ENCODE measurements at places on chromosomes 12 and 14. TPM values are rescaled to one million over a fixed set of nuclear protein-coding genes. Genes with fewer than 3 reads are reported as not detected.
A peak's percentile ranks its signal among the peaks of the same experiment; 100 is the strongest.

Gene TAS2R9
- polyA plus RNA-seq = not detected

Gene TMTC3
- 3.9 TPM for polyA plus RNA-seq

Gene SCNN1A
- polyA plus RNA-seq = 0.21 TPM

Gene MAP1LC3B2
- polyA plus RNA-seq = 6.7 TPM

Gene KRT80
- not detected for polyA plus RNA-seq

GRCh38 chr12:27578689-27579372 is 54.8 kb downstream of the PPFIBP1 start:
- DNase-seq = no peak

DNA sequence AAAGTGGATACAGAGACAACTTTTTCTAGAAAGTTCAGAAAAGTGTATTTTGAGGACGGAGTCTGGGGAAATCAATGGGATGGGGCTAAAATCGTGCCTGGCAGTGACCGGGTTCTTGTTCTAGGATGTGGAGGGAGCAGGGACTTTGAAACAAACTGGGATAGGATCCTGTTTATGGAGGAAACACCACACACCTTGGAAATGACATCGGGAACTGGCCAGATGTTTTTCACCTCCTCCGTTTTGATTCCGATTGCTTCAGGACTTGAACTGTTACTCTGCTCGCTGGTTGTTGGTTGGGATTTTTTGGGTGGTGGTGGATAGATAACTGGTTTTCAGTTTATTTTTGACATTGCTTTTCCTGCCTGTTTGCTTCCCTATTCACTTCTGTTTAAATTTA is 506 bp downstream of the EMP1 start:
- no peak for DNase-seq

DNA sequence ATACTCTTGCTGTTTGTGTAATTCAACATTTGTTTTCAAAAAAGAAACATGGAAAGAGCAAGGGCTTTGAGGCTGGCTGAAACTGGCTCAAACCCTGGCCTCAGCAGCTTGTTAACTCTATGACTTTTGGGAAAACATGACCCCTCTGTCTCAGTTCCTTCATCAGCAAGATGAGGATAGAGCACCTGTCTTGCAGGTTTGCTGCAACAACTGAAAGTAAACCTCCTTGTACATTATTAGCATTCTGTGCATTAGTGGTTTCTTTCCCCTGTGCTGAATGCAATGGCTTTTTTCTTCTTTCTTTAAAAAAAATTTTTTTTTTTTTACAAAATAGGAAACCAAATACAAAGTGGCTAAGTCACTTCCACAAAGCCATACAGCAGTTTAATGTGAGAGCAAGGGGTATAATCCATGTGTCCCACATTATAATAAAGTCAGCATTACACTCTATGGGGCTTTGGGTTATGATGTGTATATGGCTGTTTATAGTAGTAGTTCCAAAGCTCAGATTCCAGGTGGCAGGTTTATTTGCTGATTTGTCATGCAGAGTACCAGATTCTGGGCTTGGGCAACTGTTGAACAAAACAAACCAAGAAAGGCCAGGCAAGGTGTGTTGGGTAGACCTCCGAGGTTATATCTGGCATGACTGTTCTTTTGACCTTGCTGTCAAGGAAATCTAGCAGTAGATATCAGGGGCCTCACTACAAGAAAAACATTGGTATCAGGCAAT is 194.5 kb upstream of the CNOT2 start:
- DNase-seq = no peak

DNA sequence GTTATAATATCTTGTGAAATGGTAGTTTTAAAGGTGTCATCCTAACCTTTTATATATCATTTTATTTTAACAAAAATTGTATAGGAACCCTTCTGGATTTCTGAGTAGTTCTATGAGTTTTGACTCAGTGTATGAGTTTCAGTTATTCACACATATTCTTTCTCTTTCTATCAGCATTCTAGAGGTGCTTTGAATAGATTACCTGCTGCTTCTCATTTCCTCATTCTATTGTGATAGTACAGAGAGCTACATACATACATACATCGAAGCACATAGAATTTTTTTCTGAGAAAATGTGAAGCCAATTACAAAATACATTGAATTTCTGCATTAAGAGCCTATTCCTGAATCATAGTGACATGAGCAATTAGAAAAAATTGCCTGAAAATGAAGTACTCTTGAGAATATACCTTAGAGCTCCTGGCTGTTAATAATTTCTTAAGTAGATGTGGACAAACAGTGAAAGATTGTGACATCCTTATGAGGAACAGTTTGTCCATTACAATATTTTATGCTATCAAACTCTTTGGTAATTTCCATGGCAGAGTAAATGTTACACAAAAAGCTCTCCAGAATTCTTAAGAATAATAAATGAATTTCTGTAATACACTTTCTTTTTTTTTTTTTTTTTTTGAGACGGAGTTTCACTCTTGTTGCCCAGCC is 556.6 kb downstream of the TRHDE start:
- DNase-seq = no peak

DNA sequence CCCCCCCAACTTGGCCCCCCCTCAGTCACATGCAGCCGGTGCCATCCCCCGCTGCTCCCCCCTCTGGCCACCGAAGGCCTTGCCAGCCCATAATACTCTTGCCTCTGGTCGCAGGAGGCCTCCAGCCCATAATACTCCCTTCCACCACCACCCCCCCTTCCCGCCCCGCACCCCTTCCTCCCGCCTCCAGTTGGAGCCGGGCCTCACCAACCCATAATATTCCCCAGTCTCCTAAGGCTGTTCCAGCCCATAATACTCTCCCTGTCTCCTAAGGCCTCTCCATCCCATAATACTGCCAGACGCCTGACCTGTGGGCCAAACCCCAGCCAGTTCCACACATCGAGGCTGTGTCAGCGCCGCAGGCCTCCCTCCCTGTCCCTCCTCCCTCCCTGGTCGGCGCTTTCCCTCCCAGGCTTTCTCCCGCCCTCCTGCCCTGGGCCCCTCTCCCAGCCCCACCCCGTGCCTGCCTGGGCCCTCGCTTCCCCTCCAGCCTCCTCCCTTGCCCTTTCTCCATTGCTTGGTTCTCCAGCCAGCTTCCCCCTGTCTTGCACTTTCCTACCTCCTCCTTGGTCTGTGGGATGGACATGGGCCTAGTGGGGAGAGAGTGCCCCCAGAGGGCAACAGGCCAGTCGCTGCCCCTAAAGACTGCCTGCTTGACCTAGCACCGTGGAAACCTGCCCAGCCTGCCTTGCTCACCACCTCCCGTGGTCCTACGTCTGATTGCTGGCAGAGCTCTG is 6.8 kb upstream of the CHD4 start:
- DNase-seq = peak; percentile 29

DNA sequence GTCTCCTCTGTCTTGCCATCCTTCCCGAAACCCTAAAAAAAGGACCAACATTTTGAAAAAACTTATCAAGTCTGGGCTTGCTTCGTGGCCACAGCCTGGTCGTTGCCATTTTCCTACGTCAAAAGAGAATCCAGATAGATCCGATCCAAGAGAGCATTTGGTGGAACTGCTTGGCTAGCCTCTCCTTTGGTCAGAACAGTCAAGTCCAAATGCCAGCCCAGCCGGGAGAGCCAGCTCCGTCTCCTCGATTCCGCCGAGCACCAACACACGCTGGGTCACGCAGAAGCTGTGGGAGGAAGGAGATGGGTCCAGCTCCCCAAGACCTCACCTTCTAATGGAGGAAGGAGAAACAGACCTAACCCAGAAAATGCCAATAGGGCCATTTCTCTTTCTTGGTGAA is 9.3 kb upstream of the PRIMA1 start:
- DNase-seq = no peak

GRCh38 chr12:32083489-32083888 is 23.2 kb upstream of the BICD1 start:
- DNase-seq = no peak

- no peak for DNase-seq
Observed at GRCh38 chr12:104460041-104460719, 3.4 kb downstream of the CHST11 start.

DNA sequence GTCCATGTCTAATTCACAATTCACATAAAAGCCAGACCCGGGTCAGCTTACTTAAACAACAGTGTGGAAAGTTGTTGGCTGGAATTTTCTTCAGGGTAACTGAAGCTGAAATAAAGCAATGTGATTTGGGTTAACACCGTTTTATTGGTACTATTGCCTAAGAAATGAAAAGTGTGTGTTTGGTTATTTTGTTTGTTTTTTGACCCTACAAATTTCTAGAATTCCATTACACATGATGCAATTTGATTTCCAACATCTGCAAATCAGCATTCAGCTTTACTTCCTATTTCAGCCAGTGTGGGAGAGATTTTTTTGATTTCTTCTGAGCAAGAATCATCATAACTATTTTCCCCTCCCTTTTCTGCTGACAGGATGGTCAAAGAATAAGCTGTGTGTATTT is 45.7 kb upstream of the CLMN start:
- DNase-seq = no peak

DNA sequence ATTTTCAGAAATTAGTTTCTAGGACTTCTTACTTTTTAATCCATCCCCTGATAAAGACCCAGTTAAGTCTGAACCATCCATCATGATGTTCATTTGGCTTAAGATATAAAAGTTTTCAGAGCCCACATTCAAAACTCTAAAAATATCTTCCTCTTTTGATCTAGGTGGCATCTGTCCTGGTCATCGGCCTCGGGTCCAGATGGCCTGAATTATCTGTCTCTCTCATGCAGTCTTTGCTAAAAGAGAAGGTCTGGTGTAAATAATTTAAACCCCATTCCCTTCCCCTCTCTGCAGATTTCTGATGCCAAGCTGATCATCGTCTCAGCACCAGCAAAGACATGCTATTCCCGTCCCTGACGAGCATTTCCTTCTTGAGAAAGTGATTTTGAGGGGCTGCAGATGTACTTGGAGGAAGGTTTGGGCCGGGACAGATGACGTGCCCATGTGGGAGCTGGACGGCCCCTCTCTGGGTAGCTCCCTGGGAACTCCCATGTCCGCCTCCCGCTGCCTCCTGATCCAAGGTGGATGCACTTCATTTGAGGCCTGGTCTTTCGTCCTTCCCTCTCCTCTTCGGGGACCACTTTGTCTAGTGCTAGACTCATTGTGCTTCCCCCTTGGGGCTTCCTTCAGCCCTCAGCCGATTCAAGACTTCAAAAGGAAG is 173.0 kb upstream of the PRMT8 start:
- no peak for DNase-seq

GRCh38 chr14:91378930-91379578 is 38.6 kb downstream of the CCDC88C start:
- no peak for DNase-seq

DNA sequence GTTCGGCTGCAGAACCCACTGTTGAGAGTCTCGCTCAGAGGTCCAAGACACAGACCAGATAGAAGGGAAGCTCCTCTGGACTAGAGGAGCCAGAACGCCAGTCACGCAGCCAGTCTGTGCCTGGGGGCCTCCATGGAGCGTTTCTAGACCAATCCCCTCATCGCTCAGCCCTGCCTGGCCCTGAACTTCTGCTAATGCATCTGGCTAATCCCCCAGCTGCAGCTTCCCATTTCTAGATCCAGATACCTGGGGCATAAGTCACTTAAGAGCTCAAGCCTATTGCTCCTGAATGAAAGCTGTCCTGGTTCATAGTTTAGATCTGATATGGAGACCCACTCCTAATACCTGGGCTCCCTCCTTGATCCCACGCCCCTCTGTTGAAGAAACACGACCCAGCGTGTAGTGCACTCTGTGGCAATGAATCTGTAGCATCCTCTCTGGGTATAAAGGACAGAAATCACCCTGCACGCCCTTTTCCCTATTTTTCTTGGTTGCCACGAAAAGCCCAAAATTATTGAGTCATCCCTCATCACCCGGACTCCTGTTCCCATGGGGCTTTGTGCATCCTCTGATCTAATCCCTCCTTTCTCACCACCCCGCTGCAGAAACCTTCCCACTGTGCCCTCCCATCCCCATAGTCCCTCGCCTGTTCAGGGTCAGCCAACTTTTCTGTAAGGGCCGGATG is 341.6 kb upstream of the FKBP4 start:
- no peak for DNase-seq

DNA sequence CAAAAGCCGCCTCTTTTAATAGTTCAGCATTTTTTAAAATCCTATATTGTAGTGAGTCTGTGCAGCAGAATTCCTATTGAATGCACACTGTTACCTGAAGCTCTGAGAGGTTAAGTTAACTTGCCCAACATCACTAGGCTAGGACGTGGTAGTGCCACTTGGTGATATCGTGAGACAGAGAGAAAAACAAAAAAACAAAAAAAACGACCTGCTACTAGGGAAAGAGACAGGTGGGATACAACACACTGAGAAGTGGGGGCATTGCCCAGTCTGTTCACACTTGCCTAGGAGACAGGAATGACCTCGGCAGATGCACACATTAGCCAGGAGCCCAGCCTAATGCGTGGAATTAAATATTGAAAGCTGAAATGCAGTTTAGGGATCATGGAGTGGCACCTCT is 129.7 kb upstream of the CCND2 start:
- no peak for DNase-seq

GRCh38 chr12:47920913-47921312 is 16.1 kb upstream of the VDR start:
- no peak for DNase-seq

GRCh38 chr12:93461503-93461902 is 5.8 kb upstream of the MRPL42 start:
- no peak for DNase-seq

DNA sequence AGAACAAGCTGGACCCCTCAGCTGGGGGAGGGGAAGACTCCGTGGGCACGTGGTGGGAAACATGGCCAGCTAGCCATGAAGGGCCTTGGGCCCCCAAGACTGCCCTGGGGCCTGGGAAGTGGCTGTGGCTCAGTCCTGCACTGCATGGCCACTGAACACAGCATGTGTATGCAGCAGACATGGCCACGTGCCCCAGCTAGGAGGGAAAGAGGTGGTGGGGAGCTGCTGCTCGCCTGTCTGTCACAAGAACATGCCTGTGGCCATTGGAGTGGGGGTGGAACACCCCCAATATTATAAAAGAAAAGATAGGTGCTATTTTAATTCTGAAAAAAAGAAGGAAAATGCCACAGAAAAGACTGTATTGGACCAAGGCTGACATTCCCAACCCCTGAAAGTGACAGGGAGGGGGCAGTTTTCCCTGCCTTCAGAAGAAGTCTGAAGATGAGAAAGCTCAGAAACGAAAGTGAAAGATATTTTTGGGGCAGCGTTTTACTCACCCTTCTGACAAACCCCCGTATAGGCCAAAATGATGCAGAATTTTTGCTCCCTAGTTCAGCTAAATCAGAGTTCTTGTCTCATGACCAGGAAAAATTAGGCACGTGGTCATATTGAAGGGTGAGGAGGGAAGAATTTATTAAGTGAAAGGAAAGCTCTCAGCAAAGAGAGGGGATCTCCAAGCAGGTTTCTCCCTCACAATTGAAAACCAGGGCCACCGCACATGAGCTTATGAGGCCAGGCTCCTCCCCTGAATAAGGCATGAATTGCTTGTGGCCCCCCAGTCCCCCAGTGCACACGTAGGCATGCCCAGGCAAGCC is 35.2 kb upstream of the PCNX1 start:
- no peak for DNase-seq

GRCh38 chr14:40362856-40363255 is 930.6 kb upstream of the FBXO33 start:
- no peak for DNase-seq

DNA sequence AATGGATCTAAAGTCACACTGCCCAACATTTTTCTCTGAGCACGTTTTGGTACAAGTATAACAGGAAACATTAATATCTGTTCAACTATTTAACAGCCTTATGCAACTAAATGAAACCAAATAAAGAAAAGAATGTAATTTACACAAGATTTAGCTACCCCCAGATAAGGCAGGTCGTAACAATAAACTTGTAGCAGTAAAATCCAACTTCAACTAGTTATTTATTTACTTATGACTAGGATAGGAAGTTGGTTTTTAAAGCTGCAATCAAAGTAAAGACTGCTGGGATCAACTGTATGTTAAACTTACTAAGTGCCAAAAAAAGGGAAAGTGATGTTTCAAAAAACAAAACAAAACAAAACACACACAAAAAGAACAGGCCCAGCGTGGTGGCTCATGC is 30.9 kb downstream of the FERMT2 start:
- DNase-seq = no peak
